Left lobe of liver (tissue), 2 donors: ENCODE measurements at places on chromosomes 5 and 9. TPM values are rescaled to one million over a fixed set of nuclear protein-coding genes. Genes with fewer than 3 reads are reported as not detected.

Gene LRRC19
- total RNA-seq: 0.55 TPM

GRCh38 chr5:68746643-68747420 lies 347.0 kb upstream of the SLC30A5 start:
- peak; percentile 93 for DNase-seq

- DNase-seq: no peak
Measured at GRCh38 chr5:126385524-126386502, 37.4 kb upstream of the GRAMD2B start.

- DNase-seq: no peak
Measured at GRCh38 chr9:4030751-4031150, 269.1 kb downstream of the GLIS3 start.

DNA sequence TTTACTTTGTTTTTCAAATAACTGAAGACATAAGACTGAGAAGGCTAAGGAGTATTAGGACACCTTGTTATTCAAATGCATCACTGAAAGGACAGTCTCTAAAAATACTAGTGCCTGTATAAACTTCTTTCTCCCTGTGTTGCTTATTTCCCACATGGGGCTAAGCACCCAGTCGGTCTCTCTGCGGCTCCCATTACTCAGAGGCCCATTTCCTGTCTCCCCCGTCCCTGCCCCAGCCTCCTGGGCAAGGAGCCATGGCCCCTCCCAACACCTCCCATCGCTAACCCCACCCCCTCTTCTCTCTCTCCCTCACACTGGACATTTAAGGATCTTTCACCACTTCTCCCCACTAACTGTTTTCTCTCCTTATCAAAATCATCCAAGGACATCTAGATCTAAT lies 81.9 kb downstream of the EBF1 start:
- DNase-seq: no peak

- DNase-seq: no peak
Measured at GRCh38 chr9:96293498-96294158, 8.3 kb downstream of the HSD17B3 start.

DNA sequence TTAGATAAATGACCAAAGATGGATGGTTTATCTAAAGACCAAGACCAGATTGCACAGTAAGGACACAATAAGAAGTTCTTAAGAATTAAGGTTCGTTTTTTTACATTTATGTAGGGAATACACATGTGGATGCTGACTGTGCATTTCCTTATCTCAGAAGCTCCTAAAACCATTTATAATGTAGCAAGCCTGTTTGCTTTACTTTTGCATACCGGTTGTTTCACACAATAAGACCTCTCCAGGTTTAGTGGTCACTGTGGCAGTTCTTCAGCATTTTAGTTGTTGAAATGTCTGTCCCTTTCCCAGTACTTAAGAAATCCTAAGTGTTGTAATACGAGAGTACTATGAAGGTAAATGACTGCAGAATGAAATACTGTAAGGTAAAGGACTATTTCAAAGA lies 43.6 kb downstream of the BASP1 start:
- DNase-seq: no peak

DNA sequence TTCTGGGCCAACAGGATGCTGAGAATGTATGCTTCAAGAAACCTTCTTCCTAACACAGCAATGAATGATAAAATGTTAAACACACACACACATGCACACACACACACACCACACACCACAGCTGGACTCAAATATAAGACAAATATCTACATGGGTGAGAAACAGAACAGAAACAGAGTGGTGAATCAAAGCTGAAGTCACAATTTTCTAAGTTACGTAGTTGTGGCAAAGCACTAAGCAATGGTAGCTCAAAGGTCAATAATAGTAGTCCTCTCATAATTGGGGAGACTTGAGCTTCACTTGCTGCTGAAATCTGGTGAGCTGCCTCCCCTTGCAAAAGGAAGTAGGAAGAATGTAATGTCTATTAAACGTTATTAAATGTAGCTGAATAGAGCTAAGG lies 33.7 kb upstream of the ITGA1 start:
- no peak for DNase-seq

DNA sequence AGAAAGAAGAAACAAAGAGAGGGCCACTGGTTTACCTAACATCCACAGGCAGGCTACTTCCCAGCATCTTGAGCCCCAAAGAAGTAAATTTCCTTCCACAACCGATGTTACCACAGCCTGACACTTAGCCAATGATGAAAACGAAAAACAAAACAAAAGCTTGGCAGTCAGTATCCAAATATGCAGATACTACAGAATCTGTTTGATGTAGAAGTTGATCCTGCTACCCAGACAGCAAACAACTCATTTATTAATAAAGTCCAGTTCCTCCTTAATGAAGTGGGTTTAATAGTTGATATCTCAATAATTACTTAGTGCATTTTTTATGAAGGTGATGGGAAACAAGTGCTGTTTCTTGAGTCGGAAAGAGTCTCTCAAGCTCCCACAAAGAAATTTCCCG lies 67.1 kb upstream of the GABRP start:
- no peak for DNase-seq

- no peak for DNase-seq
Measured at GRCh38 chr5:90558344-90559192, at the start of gene ADGRV1. TSS of gene ADGRV1 (plus strand) at chr5:90558797. CDS start at chr5:90558896, 99 bp downstream.

DNA sequence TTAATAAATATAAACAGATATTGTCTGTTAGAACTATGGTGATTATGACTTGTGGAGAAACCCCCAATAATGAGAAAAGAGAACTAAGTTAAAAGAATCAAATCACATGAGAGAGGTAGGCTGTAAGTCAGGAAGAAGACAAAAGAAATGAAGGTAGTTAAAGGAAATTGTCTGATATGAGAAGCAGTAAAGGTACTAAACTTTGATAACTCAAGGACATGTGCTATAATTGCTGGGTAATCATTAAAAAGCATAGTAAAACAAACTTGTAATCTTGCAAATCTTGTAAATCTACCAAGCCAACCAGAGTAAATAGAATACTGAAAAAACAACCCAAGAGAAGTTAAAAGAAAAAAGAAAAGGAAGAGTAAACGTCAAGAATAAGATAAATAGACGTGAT lies 207.0 kb upstream of the CTNND2 start:
- no peak for DNase-seq

Gene MCTP1
- total RNA-seq: 1.3 TPM

- DNase-seq: no peak
Measured at GRCh38 chr5:140221697-140222223, 46.8 kb downstream of the CYSTM1 start.

Gene ASPN
- 5.4 TPM for total RNA-seq

- peak; percentile 51 for DNase-seq
Measured at GRCh38 chr5:115815693-115816225, 700 bp downstream of the CDO1 start.

- DNase-seq: peak; percentile 62
Measured at GRCh38 chr9:83061990-83062650, 822 bp downstream of the RASEF start.

Gene CCDC171
- 0.45 TPM for total RNA-seq

- DNase-seq: no peak
Measured at GRCh38 chr5:126031989-126032716, 391.1 kb upstream of the GRAMD2B start.

GRCh38 chr5:6187501-6187900 lies 190.8 kb downstream of the MED10 start:
- DNase-seq: no peak

DNA sequence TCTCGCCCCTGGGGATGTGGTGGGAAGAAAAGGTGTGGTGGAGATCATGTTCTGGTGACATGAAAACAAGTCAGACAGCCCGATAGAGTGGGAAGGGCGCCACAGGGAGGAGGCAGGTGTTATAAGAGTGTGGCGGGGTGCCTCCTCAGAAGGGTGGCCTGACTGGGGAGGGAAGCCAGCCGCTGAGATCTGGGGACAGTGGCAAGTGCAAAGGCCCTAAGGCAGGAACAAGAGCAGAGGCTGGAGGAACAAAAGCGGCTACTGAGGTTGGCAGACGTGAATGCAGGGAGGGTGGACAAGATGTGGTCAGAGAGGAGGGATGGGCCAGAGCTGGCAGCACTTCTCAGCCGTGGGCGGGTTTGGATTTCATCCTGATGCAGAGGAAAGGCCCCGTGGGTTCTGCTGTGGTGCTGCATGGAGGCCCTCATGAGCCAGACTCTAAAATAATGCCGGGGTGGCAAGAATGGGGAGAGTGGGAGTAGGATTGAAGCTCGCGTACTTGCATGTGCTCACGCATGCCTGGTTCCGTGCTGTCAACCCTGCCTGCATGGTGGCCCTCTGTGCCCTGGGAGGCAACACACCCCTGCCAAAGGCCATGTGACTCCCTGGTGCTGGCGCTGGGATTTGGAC lies 89.2 kb downstream of the MVB12B start:
- no peak for DNase-seq

Gene SAXO1
- total RNA-seq: not detected

DNA sequence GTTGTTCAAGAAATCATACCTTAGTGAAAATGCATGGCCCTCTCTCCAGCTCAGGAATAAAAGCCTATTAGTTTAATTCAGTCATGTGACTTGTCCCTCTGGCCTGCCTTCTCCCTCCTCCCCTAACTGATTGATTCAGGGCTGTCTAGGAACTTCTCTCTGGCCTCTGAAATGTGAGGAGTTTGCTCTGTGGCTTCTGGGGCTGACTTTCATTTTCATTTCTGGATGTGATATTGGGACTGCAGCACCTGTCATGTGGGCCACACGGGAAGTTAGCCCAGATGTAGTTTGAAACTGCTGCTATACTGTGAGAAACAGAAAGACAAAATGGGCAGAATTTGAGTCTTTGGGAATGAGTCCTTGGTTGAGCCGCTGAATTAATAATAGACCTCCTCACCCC lies 44.8 kb downstream of the PARP8 start:
- peak; percentile 73 for DNase-seq

GRCh38 chr9:68428481-68428880 lies 72.1 kb downstream of the PGM5 start:
- no peak for DNase-seq

- DNase-seq: no peak
Measured at GRCh38 chr9:14462950-14463349, 149.0 kb upstream of the NFIB start.

GRCh38 chr5:172283020-172283861 lies at the start of gene UBTD2:
TSS of gene UBTD2 (minus strand) at chr5:172283764. CDS start at chr5:172283665, 99 bp downstream.
- DNase-seq: peak; percentile 88

- peak; percentile 72 for DNase-seq
Measured at GRCh38 chr9:112065806-112066606, 109.1 kb downstream of the SUSD1 start.

Gene NUTM2F
- 0.08 TPM for total RNA-seq

Gene OR13C8
- not detected for total RNA-seq

- no peak for DNase-seq
Measured at GRCh38 chr5:113384782-113385285, 50.0 kb downstream of the TSSK1B start.

DNA sequence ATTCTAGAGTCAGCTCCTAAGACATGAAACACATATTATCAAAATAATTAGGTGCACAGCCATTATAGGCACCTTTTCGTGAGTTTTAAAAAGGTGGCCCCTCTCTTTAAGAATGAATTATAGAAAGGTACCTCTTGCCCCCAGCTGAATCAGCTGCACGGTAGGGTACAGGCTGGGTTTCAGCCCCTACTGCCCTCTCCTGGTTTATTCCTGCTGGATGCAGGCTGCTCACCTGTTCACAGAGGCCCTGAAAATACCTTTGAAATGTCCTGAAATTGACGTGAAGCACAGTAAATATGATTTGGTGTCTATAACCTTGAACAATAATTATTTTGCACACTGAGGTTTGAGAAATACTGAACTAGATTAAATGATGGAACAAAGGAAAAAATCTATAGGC lies 504.8 kb upstream of the SGCD start:
- no peak for DNase-seq

DNA sequence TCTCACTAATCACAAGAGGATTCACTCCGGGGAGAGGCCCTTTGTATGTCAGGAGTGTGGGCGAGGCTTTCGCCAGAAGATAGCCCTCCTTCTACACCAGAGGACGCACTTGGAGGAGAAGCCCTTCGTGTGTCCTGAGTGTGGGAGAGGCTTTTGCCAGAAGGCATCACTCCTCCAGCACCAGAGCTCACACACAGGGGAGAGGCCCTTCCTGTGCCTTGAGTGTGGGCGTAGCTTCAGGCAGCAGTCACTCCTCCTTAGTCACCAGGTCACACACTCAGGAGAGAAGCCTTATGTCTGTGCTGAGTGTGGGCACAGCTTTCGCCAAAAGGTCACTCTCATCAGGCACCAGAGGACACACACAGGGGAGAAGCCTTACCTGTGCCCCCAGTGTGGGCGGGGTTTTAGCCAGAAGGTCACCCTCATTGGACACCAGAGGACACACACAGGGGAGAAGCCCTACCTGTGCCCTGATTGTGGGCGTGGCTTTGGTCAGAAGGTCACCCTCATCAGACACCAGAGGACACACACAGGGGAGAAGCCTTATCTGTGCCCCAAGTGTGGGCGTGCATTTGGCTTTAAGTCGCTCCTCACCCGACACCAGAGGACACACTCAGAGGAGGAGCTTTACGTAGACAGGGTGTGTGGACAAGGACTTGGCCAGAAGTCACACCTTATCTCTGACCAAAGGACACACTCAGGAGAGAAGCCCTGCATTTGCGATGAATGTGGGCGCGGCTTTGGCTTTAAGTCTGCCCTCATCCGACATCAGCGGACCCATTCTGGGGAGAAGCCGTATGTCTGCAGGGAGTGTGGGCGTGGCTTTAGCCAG lies 27.8 kb downstream of the NUTM2F start:
- DNase-seq: no peak

DNA sequence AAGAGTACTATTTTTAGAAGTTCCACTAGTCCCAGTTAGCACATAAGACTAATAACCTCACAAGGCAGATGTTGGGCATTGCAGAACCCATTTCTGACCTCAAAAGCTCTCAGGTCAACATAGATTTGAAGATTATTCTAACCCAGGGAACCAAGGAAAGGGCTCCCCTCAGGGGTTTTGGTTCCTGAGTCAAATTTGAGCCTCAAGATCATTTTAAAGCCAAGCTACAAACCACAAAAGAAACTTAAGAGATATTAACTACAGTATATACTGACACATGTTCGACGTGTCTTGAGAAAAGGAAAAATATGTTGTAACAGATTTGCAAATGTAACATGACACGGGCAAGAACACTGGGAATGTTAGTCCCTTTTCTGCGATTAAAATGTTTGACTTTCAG lies 88.6 kb downstream of the GNAQ start:
- DNase-seq: no peak

- no peak for DNase-seq
Measured at GRCh38 chr9:1198085-1198484, 147.9 kb downstream of the DMRT2 start.

- no peak for DNase-seq
Measured at GRCh38 chr9:111857555-111858211, 38.9 kb upstream of the UGCG start.

DNA sequence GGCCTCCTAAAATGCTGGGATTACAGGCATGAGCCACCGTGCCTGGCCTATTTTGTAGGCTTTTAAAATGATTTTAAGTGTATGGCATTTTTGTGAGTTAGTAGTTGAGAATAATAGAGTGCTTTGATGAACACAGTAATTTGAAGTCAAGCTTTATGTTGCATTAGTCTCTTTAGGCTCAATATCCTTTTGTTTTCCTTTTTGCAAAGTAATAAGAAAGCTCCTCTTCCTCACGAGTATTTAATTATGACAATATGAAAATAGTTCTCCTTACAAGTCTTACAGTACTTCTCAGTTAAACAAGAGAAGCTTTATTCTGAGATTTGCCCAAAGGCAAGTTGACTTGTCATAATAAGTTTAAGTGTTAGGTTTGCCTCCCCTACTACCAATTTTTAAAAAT lies 69.0 kb downstream of the TJP2 start:
- DNase-seq: no peak

GRCh38 chr9:128841694-128842492 lies 12.3 kb upstream of the SPOUT1 start:
- DNase-seq: no peak

Gene SPATA31C1
- not detected for total RNA-seq

- DNase-seq: no peak
Measured at GRCh38 chr5:135046661-135047346, 12.8 kb upstream of the PITX1 start.

GRCh38 chr9:122955961-122956360 lies 15.1 kb downstream of the RABGAP1 start:
- no peak for DNase-seq
